ENCODE measurements at places on chromosomes 11 and 22. TPM values are rescaled to one million over a fixed set of nuclear protein-coding genes. Genes with fewer than 3 reads are reported as not detected.

The RAB3IL1 gene
- total RNA-seq, result 0.12 TPM

The GLYATL1B gene
- total RNA-seq, result not detected

The SIK2 gene
- 8.4 TPM for total RNA-seq

The TMEM191C gene
- total RNA-seq, result not detected

The ASRGL1 gene
- 25.8 TPM for total RNA-seq

GRCh38 chr11:47270331-47271271 lies 668 bp downstream of the MADD start:
- DNase-seq, result peak; percentile 55

GRCh38 chr11:9969068-9969467 lies 305.2 kb downstream of the SWAP70 start:
- no peak for DNase-seq

DNA sequence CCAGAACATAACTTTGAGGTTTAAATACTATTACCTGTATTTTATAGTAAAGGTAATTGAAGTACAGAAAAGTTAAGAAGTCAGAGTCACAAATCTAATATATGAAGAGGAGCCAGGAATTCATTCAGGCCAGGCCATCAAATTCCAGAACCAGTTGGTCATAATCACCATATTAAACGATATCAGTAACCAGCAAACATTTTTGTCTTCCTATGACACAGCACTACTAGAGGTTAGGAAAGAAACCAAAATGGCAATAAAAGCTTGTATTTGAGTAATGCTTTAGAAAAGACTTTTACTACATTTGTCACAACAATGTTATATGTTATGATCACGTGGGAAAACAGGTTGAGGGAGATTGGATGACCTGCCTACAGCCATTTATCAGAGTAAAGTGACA lies 62.2 kb downstream of the DKK3 start:
- DNase-seq, result peak; percentile 72

- DNase-seq, result no peak
These were observed 835.1 kb downstream of the NTM start for GRCh38 chr11:132205496-132205895.

- DNase-seq, result peak; percentile 54
These were observed 77.9 kb downstream of the CWC15 start for GRCh38 chr11:94895451-94895850.

Measured in M059J (cell line).